ENCODE measurements at places on chromosomes 13 and 19. TPM values are rescaled to one million over a fixed set of nuclear protein-coding genes. Genes with fewer than 3 reads are reported as not detected.

Gene SERTM1
- total RNA-seq, result not detected

Gene CRB3
- total RNA-seq, result 22.0 TPM

GRCh38 chr19:48385461-48386087, 5.8 kb downstream of the KDELR1 start:
- DNase-seq, result no peak

DNA sequence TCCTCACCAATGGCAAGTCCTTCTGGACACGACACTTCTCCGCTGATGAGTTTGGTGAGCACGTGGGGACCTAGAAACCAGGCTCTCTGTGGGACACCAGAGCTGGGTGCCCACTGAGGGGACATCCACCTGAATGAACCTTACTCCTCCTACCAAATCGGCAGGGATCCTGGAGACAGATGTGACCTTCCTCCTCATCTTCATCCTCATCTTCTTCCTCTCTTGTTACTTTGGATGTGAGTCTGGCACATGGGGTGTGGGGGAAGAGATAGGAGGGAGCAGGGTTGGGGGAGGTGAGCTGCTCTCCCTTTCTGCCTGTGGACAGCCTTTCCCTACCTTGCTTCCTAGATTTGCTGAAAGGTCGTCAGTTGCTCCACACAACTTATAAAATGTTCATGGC, 1.9 kb downstream of the TMEM145 start:
- no peak for DNase-seq

GRCh38 chr13:72963762-72964161, 95.0 kb upstream of the KLF5 start:
- no peak for DNase-seq

- DNase-seq, result no peak
Measured at GRCh38 chr19:55463583-55464031, 944 bp downstream of the C19orf85 start.

DNA sequence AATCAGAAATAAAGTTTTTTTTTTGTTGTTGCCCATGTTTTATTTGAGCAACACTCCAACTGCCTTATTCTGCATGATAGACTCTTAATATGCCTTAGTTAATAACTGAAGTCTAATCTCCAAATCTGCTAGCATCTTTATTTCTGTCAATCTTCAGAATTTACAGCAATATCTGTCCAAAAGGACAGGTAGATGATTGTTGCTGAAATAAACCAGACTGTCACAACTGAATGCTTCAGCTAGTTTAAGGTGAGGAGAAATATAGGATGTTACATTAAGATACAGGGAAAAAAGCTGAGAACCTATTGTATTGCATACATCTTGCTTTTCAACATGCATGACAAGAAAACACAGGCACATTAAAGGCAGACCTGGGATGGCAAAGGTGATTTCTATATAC, 204.3 kb downstream of the SLITRK1 start:
- no peak for DNase-seq

Data from Caki2 (cell line).